Cerebellar nuclear complex (tissue), 1 donor: ENCODE measurements at places on chromosomes 3 and 15.

- no peak for DNase-seq
These were observed 159.1 kb upstream of the CTDSPL start for GRCh38 chr3:37702478-37703154.

DNA sequence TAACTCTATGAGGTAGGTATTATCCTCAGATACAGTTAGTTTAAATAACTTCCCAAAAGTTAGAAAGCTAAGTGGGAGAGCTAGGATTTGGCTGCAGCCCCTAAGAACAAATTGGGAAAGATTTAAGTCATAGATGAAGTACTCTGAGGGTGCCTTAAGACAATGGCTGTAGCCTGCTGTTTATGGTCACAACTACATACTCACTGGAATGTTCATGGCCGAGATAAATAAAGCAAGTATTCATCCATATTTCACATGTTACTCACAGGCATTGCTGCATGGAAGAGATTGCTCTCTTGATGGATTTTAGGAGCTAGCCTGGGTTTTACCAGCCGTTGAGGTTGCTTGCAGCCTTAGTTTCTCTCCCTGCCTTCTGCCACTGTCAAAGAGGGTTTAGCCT, 145.0 kb downstream of the CMSS1 start:
- no peak for DNase-seq

DNA sequence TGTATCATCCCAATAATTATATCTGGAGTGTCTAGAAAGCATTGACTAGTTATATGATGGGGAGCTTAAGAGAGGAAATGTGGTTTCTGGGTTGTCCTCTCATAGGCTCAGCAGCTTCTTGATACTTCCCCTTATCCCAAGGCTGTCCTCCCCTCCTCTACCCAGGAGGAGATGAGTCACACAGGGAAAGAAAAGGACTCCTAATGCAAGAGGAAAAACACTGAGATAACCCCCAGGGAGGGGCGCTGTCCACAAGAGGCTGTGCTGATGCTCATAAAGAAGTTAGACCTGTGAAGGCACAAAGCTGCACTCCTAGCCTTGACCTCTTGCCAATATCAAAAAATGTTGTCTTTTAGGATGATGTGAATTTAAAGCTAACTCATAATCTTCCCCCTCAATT, 28.8 kb upstream of the GYG1 start:
- DNase-seq, result no peak

DNA sequence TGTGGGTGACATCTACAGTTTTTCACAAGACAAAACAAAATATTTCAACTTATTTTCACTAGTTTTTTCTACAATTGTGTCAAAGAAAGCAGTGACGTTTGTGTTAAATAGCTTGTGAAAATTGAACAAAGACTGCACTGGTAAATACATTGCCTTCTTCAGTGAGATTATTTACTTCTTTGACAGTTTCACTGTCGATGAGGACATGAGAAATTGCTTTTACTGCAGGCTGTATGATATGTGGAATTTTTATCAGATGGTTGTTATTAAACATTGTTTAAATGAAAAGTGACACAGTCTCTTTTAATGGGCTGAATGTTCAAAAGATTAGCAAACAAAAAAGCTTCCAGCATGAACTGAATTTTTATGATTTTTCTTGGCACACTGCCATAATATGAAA, 773.9 kb upstream of the CADM2 start:
- DNase-seq, result no peak

- no peak for DNase-seq
These were observed 60.9 kb downstream of the NOX5 start for GRCh38 chr15:69075440-69075839.

GRCh38 chr3:12759097-12759679, at the start of gene TMEM40:
Gene TMEM40, minus strand, starts transcription at chr3:12759259. Its CDS starts 9,427 bp downstream, at chr3:12749832.
- DNase-seq, result no peak

DNA sequence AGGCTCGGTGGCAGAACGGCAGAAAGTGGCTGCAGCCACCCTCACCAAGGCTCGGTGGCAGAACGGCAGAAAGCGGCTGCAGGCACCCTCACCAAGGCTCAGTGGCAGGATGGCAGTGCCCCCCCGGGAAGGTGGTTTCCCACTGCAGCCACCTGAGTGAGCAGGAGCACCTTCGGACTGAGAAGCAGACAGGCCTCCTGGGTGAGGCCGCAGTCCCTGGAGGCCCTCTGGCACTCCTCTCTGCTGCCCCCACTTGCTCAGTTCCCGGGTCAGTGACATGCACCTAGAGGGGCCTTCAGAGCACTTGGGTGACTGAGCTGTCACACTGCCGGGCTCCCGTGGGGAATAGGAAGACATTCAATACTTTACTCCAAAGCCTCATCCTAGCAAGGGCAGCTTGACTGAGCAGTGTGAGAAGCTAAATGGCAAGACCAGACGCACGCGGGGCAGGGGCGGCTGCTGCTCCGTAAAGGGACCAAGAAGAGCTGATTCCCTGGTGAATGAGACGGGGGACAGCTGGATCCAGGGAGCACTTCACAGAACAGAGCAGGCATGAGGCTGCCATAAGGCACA, 62.7 kb downstream of the PCSK6 start:
- DNase-seq, result no peak

GRCh38 chr3:169295912-169296570, 367.5 kb downstream of the MECOM start:
- no peak for DNase-seq

DNA sequence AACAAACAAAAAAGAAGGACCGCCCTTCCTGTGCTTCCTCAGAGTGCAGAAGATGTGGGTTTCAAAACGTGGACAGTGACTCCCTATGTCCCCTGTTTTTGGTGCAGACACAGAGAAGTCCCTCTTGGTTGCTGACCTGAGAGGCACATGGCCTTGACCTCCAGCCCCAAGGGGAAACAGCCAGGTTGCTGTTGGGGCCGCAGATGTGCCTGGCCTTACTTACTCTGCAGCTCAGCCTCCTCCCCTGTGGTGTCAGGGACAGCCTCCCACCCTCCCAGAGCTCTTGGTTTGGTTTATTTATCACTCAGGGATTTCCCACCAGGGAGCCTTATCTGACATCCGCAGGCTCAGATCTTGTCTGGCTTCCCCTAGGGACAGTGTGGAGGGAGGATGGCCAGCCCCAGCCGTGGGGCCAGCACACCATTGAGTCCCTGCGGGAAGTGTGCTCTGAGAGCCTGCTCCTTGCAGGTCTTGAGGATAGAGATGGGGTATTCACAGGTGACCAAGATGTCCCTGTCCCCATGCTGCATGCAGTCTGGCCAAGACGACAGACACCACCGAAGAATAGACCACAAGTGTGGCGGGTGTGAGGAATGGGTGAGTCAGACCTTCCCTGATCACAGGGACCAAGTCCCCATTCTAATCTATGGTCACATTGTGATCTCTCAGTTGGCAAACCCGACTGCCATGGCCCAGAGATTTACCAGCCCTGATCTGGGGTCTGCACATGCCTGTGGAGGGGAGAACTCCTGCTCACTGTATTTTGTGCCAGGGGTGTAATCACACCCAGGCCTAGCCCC, 134.3 kb upstream of the ABHD17C start:
- no peak for DNase-seq

DNA sequence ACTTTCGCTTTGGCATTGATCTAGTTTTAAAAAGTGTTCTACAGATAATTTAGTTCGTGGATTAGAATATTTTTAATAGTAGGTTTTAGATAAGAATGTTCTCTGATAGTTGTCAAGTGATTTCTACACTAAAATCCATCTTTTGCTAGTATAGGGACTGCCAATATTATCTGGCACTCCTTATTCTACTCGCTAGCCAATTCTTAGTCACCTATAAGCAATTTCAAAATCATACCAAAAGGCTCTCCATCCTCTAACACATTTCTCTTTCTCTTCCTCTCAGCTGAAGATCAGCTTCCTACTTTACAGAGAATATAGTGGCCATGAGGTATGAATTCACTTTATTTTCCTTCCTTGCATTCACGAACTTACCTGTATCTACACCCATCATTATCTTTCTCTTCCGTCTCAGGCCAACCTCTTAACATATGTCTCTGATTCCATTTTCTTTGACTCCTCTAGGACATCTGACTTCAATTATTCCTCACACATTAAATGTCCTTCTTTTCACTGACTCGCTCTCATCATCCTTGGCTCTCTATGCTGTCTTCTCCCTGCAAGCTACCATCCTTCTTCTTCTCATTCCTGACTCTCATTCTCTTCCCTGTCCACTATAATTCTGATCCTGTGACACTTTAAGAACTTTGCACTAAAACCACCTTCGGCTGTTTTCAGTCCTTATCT, 35.5 kb downstream of the C3orf80 start:
- no peak for DNase-seq

- no peak for DNase-seq
These were observed 4.9 kb upstream of the ALAS1 start for GRCh38 chr3:52193065-52193464.

- DNase-seq, result no peak
These were observed 155.7 kb downstream of the SMAD6 start for GRCh38 chr15:66857694-66858093.

DNA sequence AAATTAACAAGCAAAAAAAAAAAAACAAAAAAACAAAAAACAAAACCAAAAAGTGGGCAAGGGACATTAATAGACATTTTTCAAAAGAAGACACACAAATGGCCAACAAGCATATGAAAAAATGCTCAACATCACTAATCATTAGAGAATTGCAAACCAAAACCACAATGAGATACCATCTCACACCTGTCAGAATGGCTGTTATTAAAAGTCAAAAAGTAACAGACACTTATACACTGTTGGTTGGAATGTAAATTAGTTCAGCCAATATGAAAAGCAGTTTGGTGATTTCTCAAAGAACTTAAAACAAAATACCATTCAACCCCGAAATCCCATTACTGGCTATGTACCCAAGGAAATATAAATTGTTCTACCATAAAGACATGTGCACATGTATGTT, 222.4 kb upstream of the CD96 start:
- no peak for DNase-seq

- DNase-seq, result no peak
These were observed 20.4 kb upstream of the SHC4 start for GRCh38 chr15:48984021-48984710.

DNA sequence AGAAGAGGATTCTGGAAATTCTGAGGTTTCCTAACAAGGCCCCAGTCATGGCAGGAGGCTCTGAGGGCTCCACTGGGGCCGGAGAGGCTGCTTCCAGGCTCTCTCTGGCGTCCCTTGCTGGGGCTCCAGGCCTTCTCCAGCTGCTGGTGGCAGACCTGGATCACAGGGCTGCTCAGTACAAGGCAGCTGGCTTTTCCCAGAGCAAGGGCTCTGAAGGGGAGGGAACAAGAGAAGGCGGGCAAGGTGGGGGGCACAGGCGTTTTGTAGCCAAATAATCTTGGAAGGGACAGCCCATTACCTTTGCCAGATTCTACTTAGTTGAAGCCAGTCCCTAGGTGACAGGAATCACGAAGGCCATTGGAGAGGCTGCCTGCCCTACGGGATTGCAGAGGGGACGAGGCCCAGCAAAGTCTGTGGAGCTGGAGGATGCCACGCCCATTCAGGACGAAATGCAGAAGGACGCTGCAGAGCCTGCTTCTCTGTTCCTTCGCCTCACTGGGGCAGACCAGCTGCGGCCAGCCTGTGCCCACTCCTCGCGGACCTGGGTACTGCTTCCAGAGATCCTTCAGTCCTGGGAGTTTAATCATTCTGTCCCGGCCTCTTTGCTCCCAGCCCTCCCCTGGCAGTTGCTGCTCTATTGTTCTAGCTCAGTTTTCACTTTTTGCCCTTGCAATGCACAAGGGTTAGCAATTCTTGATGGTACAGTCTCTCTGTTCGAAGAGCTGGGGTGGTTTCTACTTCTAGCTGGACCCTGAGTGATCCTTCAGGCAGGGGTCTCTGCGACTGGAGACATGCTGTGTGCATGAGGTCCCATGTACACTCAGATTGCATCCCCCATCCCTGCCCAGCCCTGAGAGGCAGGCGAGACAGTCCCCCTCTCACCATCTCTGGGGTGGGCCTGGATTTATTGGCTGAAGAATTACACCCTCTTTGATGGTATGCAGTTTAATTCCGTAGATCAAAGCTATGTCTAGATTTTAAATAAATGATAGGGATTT, 149.3 kb upstream of the MEF2A start:
- no peak for DNase-seq

DNA sequence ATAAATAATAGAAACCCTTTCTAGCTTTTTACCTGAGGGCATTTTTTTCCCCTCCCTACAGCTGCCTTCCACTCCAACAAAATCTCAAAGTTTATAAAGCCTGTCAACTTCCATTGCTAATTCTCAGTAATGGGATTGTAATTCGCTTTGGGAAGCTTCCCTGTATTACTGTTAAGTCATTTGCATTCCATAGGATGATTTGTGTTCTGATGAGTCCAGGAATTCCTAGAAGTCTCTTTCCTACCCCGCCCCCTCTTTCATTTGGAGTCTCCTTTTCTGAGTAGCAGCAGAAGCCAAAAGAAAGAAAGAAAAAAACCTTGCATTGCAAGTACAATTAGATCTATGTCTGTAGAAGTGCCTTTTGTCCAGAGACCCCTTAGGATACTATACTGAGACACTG, 1033.3 kb downstream of the IGSF11 start:
- no peak for DNase-seq

- no peak for DNase-seq
These were observed 1.6 kb downstream of the RAB8B start for GRCh38 chr15:63190769-63191649.

DNA sequence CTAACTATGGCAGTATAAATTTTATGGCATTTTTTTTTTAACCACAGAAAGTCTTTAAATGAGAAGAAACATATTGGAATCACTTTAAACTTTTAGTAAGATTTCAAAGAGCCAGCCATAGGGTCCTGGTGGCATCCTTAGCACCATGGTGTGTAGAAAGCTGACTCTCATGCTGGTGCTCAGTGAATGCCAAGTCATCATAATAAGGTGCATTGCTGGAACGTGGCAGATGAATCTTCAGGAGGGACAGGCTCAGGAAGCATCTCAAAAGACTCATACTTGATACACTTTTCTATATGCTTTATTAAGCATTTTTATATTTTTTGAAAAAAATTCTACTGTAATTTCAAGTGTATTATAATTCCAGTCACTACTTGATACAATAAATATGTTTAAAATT, 274.2 kb downstream of the ZIC4 start:
- DNase-seq, result no peak
